PC-3 (cell line): ENCODE measurements at places on chromosomes 3 and 15. TPM values are rescaled to one million over a fixed set of nuclear protein-coding genes. Genes with fewer than 3 reads are reported as not detected.
A peak's percentile ranks its signal among the peaks of the same experiment; 100 is the strongest.

Gene TMEM44
- 15.3 and 16.6 TPM in 2 replicates for total RNA-seq

Gene LRRK1
- 7.0 and 11.4 TPM in 2 replicates for total RNA-seq

Gene CCR8
- not detected in 2 replicates for total RNA-seq

Gene FES
- 2.8 and 11.5 TPM in 2 replicates for total RNA-seq

Gene MNS1
- total RNA-seq = 2.6 and 4.3 TPM in 2 replicates

Gene GMPPB
- 69.5 and 83.9 TPM in 2 replicates for total RNA-seq

DNA sequence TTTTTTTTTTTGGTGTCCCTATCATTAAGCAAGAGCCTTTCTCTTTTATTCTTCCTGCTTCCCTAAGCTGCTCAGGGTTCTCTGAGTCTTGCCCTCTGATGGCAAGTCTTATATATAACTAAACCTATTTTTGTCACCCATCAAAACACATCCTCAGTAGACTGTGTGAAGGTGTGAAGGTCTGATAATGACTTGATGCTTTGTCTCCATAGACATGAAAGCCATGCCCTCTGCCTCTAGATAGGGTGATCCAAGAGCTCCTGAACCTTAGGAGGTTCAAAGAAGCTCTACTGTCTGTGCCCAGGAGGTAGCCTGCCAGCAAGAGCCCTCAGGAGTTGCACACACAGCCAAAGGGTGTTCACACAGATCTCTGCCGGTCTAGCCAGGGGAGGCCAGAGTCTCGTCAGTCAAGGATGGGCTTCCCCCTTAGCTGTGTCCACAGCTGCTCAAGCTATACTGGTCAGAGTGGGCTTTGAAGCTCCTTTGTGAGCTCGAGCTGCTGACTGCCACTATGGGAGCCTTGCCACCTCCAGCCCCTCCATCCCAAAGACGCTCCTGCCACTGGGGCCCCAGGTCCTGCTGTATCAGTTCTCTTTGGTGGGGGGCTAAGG lies 13.1 kb upstream of the SNX22 start:
- no peaks in the 10 kb centered on the region for H3K4me1 ChIP-seq
- H3K36me3 ChIP-seq = peaks cover 3% of the 10 kb centered on the region; the same call in 1 of the 2 replicates

DNA sequence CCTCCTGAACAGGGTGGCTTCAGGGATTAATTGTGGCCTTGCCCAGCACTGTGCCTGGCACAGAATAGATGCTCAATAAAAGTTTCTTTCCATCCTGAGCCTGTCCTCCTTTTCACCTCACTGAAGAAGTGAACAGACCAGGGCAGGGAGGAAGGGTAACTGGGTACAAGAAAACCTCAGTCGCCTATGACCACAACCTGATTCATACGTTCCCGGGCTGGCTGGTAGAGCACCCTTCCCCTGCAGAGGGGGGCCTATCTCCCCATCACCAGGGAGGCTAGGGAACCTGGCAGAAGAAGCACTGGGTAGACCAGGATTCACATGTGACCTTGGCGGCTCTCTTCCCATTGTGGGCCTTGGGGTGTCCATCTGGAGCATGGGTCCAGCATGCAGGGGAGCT lies 27.8 kb upstream of the CACNA2D2 start:
- no peaks in the 10 kb centered on the region for H3K4me1 ChIP-seq
- no peak overlapping the region for H3K4me3 ChIP-seq
- H3K36me3 ChIP-seq = no peaks in the 10 kb centered on the region
- H3K27me3 ChIP-seq = peaks cover 15% of the 10 kb centered on the region; the same call in 1 of the 2 replicates

GRCh38 chr3:30539772-30540171 lies 66.6 kb upstream of the TGFBR2 start:
- H3K27ac ChIP-seq = peak overlapping the region; percentile 99
- H3K4me1 ChIP-seq = peaks cover 31% of the 10 kb centered on the region
- DNase-seq = peak; percentile 80
- peak overlapping the region; percentile 56 for H3K4me3 ChIP-seq
- no peaks in the 10 kb centered on the region for H3K36me3 ChIP-seq

DNA sequence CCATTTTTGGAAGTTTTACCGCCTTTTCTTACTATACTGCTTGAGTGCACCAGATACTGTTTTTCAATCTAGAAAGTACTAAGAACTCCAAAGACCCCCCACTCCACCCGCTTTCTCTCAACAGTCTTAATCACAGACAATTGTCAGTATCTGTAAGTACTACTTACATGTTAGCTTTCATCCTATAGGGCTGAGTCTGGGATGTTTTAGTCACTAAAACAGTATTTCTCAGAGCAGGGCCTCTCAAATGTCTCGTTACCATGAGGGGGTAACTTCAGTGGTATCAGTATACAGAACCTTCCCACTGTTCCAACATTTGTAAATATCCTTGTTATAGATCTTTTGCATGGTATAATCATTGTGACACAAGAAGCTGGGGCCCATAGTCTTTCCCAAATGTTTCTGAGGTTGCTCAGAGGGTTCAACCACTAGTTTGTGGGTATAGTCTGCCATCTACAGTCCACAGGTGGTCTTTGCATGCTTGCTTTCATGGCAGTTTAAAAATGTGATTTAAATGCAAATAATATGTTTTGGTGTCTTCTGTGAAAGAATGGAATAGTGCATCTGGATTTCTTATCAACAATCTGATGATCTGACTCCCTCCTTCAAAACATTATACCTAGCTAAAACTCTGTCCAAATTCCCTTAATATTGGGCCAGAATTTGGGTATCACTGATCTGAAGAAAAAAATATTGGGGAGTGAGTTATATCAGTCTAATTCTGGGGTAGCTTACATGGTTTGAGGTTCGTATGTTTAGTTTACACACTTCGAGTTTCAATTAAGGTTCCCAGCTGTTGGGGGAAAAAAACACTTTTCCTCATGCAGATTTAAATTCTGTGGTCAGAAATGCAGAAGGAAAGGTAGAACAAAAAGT lies 18.0 kb upstream of the DNAJC13 start:
- H3K27ac ChIP-seq = no peak overlapping the region
- H3K36me3 ChIP-seq = no peaks in the 10 kb centered on the region
- H3K4me3 ChIP-seq = no peak overlapping the region
- peak; percentile 61 for DNase-seq
- no peaks in the 10 kb centered on the region for H3K4me1 ChIP-seq

DNA sequence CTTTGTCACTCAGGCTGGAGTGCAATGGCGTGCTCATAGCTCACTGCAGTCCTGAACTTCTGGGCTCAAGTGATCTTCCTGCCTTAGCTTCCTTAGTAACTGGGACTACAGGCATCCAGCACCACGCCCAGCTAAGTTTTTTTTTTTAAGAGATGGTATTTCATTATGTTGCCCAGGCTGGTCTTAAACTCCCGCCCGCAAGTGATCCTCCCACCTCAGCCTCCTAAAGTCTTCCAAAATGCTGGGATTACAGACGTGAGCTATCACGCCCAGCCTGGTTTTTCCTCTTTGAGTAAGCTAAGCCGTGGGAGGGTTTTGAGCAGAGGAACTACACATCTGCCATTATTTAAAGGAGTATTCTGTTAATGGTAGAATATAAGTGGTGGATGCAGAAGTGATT lies 7.4 kb upstream of the LRRFIP2 start:
- H3K27me3 ChIP-seq = no peaks in the 10 kb centered on the region
- no peak overlapping the region for H3K4me3 ChIP-seq
- H3K36me3 ChIP-seq = no peaks in the 10 kb centered on the region; the same call in 1 of the 2 replicates
- peak; percentile 61 for DNase-seq

DNA sequence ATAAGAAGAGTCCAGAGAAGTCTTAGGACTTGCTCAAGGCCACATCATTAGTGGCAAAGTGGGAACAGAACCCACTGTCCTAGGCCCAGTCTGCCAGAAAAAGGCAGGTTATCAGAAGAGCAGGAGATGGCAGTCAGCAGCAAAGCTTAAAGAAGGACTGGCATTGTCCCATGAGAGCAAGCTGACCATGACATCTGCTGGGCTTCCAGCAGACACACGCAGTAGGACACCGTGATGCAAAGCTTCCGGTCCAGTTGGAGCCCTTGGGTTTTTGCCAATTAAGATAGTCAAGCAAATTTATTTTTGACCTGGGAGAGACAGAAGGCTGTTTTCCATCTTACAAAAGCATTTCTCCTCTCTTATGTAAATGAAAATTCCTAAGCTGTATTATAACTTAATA lies 42.1 kb downstream of the ZBTB38 start:
- H3K4me3 ChIP-seq = no peak overlapping the region
- peak overlapping the region; percentile 95 for H3K27ac ChIP-seq
- DNase-seq = no peak
- H3K4me1 ChIP-seq = peaks cover 60% of the 10 kb centered on the region
- H3K36me3 ChIP-seq = peaks cover 16% of the 10 kb centered on the region
- H3K27me3 ChIP-seq = no peaks in the 10 kb centered on the region

DNA sequence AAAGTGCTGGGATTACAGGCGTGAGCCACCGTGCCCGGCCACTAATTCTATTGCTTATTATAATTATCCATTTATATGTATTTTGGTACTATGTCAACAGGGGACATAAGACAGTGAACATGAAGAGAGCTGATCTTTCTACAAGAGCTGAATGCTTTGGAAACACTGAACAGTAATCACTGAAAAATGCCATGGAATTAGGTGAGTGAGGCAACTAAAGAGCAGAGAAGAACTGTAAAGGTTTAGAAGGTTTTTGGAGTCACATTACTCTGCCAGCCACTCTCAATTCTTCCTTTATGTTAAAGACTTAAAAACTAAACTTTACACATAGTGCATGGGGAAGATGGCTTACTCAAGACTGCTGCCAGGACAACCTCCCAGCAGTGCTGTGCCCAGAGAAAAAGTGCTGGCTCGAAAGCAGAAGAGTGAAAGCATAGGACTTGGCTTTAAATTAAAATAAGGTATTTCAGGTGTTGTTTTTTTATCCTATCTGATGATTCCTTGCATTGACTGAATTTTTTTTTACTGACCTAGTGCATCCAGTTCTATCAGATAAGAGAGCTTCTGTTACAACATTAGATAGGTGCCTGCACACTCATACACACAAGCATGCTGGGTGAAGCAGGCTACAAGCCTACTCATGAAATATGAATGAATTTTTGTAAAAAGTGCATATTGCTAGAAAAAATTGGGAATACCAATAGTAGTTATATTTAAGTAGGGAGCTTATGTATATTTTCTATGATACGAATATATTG lies 28.7 kb upstream of the CACNA2D3 start:
- no peak overlapping the region for H3K27ac ChIP-seq
- no peaks in the 10 kb centered on the region for H3K36me3 ChIP-seq
- DNase-seq = no peak
- H3K4me1 ChIP-seq = no peaks in the 10 kb centered on the region
- H3K4me3 ChIP-seq = no peak overlapping the region

- no peak overlapping the region for H3K4me3 ChIP-seq
- no peaks in the 10 kb centered on the region for H3K27me3 ChIP-seq
- no peaks in the 10 kb centered on the region for H3K36me3 ChIP-seq
- H3K27ac ChIP-seq = no peak overlapping the region
- peaks cover 5% of the 10 kb centered on the region; the same call in 1 of the 2 replicates for H3K4me1 ChIP-seq
These were observed 60.0 kb upstream of the WNT5A start for GRCh38 chr3:55546866-55547669.

- no peaks in the 10 kb centered on the region for H3K36me3 ChIP-seq
- no peak overlapping the region for H3K4me3 ChIP-seq
- H3K4me1 ChIP-seq = peaks cover 12% of the 10 kb centered on the region
- no peaks in the 10 kb centered on the region for H3K27me3 ChIP-seq
These were observed 5.4 kb downstream of the IFT122 start for GRCh38 chr3:129445471-129445870.

- no peaks in the 10 kb centered on the region for H3K36me3 ChIP-seq
- DNase-seq = no peak
- no peaks in the 10 kb centered on the region for H3K27me3 ChIP-seq
- H3K4me1 ChIP-seq = peaks cover 20% of the 10 kb centered on the region; the same call in 1 of the 2 replicates
These were observed 58.7 kb downstream of the CHSY1 start for GRCh38 chr15:101193120-101193644.
